OCI-LY7 (cell line): ENCODE measurements at places on chromosomes 5 and 9.

- no peak for DNase-seq
Measured at GRCh38 chr5:130136300-130136699, 232.0 kb downstream of the CHSY3 start.

- no peak for DNase-seq
Measured at GRCh38 chr5:176673651-176674583, 26.6 kb downstream of the TSPAN17 start.

- DNase-seq, result no peak
Measured at GRCh38 chr5:57028161-57028560, 76.2 kb upstream of the MIER3 start.

GRCh38 chr5:103362211-103362610 is 103.6 kb downstream of the MACIR start:
- DNase-seq, result no peak

- DNase-seq, result no peak
Measured at GRCh38 chr5:126178521-126178920, 244.7 kb upstream of the GRAMD2B start.
